ENCODE measurements at places on chromosomes 5 and 9.

- peak; percentile 75 for DNase-seq
Observed at GRCh38 chr9:112332977-112333638, at the start of gene PTBP3. Gene PTBP3, minus strand, starts transcription at chr9:112333619. Its CDS starts 35,754 bp downstream, at chr9:112297865.

DNA sequence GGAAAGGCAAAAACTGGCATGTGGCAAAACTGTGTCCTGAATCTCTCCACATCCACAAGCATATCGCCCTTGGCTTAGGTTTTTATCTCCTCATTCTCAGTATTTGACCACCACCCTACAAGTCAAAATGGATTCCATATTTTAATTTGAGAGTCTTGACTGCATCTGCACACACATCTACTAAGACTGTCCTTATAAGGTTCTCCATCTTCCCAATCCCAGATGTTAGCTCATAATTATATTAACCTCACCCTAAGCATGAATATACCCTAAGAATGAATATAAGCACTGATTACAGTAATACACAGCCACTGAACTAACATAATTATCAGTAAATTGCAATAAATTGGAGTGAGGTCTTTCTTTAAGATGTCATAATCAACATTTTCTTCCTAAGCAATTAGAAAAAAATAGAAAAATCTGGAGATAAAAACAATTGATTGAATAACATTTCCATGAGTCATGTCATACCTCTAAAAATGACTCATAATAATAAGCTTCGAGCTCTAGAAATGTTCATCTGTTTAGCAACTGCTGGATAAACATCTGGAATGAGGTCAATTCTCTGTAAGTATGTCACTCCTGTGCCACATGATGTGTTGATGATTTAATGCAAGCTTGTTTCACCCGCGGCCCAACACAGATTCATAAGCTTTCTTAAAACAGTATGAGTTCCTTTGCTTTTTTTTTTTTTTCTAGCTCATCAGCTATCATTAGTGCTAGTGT lies 39.9 kb upstream of the PAM start:
- no peak for DNase-seq

- no peak for DNase-seq
Observed at GRCh38 chr5:81779125-81779915, 28.4 kb upstream of the SSBP2 start.

DNA sequence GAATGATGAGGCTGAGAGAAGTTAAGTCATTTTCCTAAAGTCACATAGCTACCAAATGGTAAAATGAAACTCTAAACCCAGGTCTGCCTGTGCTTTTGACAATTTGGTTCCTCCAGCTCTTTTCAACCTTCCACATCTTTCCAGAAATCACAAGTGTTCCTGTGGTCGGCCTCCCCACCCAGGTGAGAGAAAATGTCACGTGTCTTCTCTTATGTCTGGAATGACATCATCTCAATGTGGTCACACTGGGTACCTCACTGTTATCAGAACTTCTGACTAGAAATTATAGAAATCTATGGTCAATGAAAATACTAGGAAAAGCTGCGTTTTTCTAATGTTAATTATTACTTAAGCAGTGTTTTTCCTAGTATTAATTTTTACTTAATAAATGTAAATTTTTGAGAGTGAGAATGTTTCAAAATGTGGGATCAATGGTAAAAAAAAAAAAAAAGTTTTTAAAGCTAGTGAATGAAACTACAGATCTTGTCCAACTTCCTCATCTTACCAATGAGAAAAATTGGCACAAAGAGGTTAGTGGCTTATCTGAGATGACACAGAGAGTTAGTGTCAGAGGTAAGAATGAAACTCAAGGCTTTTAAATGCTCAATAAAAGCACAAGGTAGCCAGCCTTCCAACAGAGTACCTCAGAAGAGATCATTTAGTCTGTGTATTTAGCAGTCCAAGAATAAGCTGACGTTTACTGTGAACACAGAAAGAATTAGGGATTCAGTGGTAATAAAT lies 228.7 kb upstream of the NR4A3 start:
- no peak for DNase-seq

GRCh38 chr9:21744320-21744719 lies 58.1 kb upstream of the MTAP start:
- DNase-seq, result no peak

DNA sequence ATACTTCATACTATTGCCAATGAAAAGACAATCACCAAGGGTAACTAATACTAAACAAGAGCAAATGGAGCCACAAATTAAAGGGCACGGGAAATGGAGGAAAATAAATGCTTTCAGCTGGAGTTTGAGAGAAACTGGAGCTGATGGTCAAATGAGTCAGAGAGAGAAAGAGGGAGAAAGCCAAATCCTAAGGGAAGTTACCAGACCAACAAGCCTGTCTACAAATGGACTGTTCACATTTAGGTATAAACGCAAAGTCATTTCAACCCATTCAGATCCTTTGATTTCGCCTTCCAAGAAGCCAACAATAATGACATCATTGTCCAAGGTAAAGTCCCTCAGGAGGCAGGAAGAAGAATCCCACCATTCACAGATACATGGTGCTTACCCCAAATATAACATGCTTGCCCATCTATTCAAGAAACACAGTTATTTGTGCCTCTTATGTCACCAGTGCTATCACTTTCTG lies 351.8 kb downstream of the RAB3C start:
- no peak for DNase-seq

- no peak for DNase-seq
Observed at GRCh38 chr5:204966-205670, 12.8 kb downstream of the CCDC127 start.

DNA sequence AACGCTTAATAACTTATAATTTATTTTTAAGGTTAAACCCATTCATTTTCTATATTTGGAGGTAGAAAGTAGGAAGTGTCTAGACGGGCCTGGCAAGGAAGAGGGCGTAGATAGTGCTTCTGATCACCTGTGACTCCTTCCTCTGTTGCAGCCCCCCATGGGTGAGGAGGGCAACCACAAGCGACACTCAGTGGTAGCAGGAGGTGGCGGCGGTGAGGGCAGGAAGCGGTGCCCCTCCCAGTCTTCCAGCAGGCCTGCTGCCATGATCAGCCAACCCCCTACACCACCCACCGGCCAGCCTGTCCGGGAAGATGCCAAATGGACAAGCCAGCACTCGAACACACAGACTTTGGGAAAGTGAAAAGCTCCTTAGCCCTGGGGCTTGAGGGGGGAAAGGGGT lies 36.7 kb downstream of the FAXDC2 start:
- no peak for DNase-seq

GRCh38 chr9:108748776-108749175 lies 107.0 kb downstream of the ACTL7B start:
- no peak for DNase-seq

- no peak for DNase-seq
Observed at GRCh38 chr5:97297063-97297703, 114.1 kb upstream of the RIOK2 start.

DNA sequence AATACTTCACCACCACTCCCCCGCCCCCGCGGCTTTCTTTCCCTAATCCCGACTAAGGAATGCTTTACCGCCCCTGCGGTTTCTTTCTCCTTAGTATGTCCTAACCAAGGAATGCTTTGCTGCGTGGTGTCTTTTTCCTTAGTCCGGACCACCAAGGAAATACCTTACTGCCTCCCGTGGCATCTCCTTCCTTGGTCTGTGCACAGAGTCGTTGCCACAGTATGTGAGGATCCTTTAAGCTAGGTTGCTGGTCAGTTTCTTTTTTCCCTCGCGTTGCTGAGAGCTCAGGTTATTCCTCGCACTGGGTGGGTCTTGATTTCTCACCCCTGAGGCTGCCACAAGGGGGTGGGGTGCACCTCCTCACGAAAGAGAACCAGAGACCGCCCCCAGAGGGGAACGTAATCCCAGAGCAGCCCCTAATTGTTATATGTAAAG lies 309.4 kb downstream of the NR3C1 start:
- no peak for DNase-seq
